ENCODE measurements at places on chromosomes 7 and 10. TPM values are rescaled to one million over a fixed set of nuclear protein-coding genes. Genes with fewer than 3 reads are reported as not detected.

- peaks cover 23% of the 10 kb centered on the region for H3K4me1 ChIP-seq
- H3K4me3 ChIP-seq = peak overlapping the region; percentile 87
- H3K27me3 ChIP-seq = no peaks in the 10 kb centered on the region
- H3K27ac ChIP-seq = peak overlapping the region; percentile 59
Observed at GRCh38 chr10:7819121-7819460, 786 bp downstream of the TAF3 start.

GRCh38 chr10:61896854-61897661 lies 4.4 kb upstream of the ARID5B start:
- peaks cover 31% of the 10 kb centered on the region for H3K4me1 ChIP-seq
- no peaks in the 10 kb centered on the region for H3K27me3 ChIP-seq
- DNase-seq = peak; percentile 47

DNA sequence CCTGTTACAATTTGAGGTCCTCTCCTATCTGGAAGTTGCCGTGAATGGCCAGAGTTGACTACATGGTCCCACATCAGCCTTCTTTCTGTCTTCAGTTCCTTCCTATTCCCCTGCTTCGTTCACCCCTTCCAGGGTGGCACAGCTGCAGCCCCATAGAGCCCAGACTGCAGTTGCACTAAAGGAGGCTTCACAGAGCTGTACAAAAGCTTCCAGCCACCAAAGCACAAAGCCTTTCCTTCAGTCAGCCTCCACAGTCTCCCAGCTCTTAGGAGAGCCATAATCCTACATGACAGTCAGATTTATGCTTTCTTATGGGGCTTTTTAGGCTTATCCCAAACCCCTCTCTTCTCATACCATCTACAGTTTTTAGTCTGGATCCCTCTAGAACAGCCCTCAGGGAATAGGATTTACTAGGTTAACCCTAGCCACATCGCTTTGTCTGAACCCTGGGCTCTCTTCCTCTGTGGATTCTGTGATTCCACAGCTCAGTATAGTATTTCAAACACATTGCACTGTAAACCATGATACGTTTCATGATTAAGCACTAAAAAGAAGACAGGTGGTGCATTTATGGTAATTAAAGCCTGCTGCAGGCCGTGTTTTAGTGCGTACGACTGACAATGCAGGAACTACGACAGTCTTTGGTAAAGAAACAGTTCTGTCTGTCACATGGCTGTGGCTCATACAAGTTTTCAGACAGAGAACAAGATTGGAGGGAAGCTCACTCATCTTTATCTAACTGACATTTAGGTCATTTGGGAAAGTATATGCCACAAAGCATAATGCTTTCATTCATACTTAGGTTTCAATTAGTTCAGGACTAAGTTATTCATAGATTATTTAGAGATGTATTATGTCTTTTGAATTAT lies 208.3 kb upstream of the KMT2E start:
- no peak overlapping the region for H3K27ac ChIP-seq
- peaks cover 8% of the 10 kb centered on the region for H3K27me3 ChIP-seq
- H3K4me1 ChIP-seq = no peaks in the 10 kb centered on the region

DNA sequence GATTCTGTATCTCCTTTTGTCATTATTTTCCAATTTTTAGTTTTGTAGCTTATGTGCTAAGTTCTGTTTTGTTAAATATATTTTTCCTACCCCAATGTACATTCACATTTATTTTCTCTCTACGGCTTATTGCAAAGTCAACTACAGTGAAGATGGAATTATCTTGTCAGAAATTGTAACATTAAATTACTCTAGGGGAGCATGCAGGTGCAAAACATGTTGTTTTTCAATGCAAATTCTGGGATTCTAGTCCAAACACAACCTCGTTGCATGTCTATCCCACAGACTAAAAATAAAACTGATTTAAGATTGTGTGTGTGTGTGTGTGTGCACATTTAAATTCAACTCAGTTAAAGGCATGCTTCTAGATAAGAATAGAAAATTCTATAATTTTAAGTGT lies 529.1 kb upstream of the POM121L12 start:
- DNase-seq = no peak
- H3K4me1 ChIP-seq = no peaks in the 10 kb centered on the region
- H3K27ac ChIP-seq = no peak overlapping the region

- no peaks in the 10 kb centered on the region for H3K36me3 ChIP-seq
- no peak overlapping the region for H3K4me3 ChIP-seq
- no peak for DNase-seq
- no peaks in the 10 kb centered on the region for H3K4me1 ChIP-seq
Observed at GRCh38 chr10:53122281-53122680, 349.7 kb upstream of the MBL2 start.

DNA sequence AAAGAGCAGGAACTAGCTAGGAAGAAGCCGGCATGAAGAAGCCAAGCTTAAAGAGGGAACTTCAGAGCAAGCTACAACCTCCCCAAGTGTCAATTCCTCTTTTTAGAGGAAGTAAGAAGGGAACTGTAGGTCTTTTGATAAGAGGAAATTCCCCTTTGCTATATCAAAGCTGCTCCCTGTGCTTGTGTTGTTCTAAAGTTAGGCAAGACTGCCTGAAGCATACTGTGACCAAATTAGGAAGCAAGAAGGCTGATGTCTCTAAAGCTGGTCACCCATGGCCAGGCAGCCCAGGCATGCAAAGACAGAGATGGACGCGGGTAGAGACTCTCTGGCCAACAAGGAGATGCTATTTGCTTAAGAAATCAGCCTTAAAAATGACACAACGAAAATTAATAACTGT lies 87.9 kb downstream of the RNF216 start:
- no peaks in the 10 kb centered on the region for H3K36me3 ChIP-seq
- H3K27ac ChIP-seq = no peak overlapping the region
- peak overlapping the region; percentile 35 for H3K4me3 ChIP-seq
- H3K27me3 ChIP-seq = no peaks in the 10 kb centered on the region
- DNase-seq = no peak

- no peaks in the 10 kb centered on the region for H3K27me3 ChIP-seq
- no peak overlapping the region for H3K4me3 ChIP-seq
- no peak for DNase-seq
- no peak overlapping the region for H3K27ac ChIP-seq
Observed at GRCh38 chr7:43307522-43307921, 195.1 kb downstream of the HECW1 start.

- DNase-seq = no peak
- H3K36me3 ChIP-seq = no peaks in the 10 kb centered on the region
- peaks cover 63% of the 10 kb centered on the region for H3K4me1 ChIP-seq
- H3K4me3 ChIP-seq = no peak overlapping the region
- H3K27me3 ChIP-seq = no peaks in the 10 kb centered on the region
Observed at GRCh38 chr7:114970308-114970707, 48.4 kb downstream of the MDFIC start.

DNA sequence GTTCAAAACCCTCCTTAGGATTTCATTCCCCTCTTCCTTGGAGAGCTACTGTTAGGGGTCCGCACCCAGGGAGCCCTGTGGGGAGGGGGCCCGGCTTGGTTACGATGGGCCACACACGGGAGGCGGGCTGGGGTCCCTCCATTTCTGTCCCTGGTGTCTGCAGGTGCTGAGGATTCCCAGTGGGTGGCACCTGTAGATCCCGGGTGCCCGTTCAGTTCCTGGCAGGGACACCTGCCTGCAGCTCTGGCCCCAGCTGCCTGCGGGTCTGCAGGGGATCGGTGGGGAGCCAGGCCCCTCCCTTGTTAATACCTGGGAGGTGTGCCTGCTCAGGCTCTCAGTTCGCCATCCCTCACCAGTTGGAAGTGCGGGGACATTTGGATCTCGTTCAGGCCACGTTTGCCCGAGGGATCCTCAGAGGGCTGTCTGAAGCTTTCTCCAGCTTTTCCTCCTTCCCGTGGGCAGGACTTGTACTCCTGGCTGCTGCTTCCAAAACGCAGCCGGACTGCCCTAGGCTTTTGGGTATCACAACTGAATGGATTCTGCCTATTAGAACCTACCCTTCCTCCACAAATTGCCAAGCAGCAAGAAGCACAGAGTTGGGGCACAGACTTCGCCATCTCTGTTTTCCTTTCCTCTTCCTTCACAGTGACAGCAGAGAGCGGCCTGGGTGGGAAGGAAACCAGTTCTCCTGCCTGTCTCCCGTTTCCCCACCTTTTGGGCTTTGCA lies 22.3 kb upstream of the IL15RA start:
- no peaks in the 10 kb centered on the region for H3K4me1 ChIP-seq
- H3K27ac ChIP-seq = no peak overlapping the region
- H3K4me3 ChIP-seq = no peak overlapping the region
- no peaks in the 10 kb centered on the region for H3K27me3 ChIP-seq

- no peak overlapping the region for H3K4me3 ChIP-seq
- no peaks in the 10 kb centered on the region for H3K36me3 ChIP-seq
- H3K27me3 ChIP-seq = no peaks in the 10 kb centered on the region
Observed at GRCh38 chr7:23967949-23968599, 258.1 kb downstream of the STK31 start.

DNA sequence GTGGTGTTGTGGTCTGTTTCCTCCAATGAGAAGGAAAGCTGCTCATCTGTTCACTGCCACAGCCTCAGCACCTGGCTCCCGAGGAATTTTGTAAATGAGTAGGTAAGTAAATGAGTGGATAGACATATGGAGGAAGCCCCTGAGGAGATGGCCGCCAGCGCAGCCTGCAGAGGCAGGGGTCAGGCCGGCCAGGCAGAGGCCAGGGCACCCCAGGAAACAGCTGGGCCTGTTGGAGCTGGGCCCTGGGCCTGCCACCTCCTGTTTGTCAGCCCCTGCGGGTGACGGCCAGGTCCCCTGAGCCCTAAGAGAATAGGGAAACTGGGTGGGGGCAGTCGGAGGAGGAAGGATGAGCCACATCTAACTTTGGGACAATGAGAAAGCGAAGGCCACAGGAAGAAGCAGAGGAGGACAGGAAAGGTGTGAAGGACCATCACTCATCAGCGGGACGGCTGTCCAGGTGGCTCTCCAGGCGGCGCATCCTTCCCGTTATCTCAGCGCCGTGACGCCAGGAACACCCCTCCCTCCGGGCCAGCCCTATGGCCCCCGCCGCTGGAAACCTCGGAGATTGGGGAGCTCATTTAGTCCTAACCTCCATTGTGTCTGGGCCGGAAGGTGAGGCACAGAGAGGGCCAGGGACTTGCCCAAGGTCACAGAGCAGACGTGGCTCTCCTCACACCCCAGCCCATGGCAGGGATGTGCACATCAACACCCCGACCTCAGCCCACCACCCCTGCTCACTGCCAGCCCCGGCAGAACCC lies 142.3 kb upstream of the UNC5B start:
- no peak for DNase-seq
- H3K4me3 ChIP-seq = no peak overlapping the region
- H3K27ac ChIP-seq = no peak overlapping the region
- H3K27me3 ChIP-seq = no peaks in the 10 kb centered on the region
- H3K4me1 ChIP-seq = no peaks in the 10 kb centered on the region
- H3K36me3 ChIP-seq = no peaks in the 10 kb centered on the region

OR2A2 gene
- not detected for total RNA-seq

COL28A1 gene
- not detected for total RNA-seq

FAM25G gene
- not detected for total RNA-seq

TDRD1 gene
- total RNA-seq = 0.13 TPM

CCZ1 gene
- total RNA-seq = 84.6 TPM

MBL2 gene
- not detected for total RNA-seq

CARD11 gene
- 72.1 TPM for total RNA-seq

NME8 gene
- not detected for total RNA-seq

CDC14C gene
- not detected for total RNA-seq
